ENCODE measurements at places on chromosomes 4 and X. TPM values are rescaled to one million over a fixed set of nuclear protein-coding genes. Genes with fewer than 3 reads are reported as not detected.

DNA sequence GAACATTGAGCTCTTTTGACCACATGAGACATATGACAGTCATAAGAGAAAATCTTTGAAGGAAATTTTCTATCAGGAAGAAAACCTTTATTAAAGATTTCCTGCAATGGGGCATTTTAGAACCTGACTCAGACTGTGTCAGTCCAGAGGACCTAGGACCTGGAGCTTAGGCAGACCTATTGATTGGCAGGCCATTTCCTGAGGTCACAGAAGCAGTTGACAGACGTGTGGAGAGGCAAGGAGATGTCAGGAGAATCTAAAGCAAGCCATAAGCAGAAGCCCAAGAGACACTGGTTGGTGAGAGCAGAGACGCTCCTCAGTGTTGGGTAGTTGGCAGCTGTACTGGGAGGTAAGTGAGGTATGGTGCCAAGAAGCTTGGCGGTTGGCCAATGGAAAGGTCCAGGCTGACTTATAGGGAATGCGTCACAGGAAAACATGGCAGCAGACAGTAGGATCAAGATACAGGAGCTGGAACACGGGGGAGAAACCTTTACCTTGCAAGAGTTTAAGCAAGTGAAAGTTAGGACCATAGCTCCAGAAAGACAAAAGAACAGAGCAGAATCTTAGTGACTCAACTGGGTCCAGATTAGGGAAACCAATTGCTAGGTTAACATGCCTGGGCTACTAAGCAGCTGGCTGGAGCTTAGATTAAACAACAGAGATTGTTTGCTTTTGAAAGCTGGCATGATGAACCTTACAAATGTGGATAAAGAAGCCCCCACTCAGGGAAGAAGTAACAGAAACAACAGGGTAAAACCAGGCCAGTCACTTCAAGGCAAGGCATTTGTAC lies 18.6 kb downstream of the PALLD start:
- no peak overlapping the region for H3K27ac ChIP-seq
- DNase-seq: no peak
- peaks cover 3% of the 10 kb centered on the region for H3K4me1 ChIP-seq
- no peak overlapping the region for H3K4me3 ChIP-seq
- H3K36me3 ChIP-seq: no peaks in the 10 kb centered on the region
- H3K27me3 ChIP-seq: no peaks in the 10 kb centered on the region

GRCh38 chr4:177356206-177356605 lies 46.5 kb downstream of the NEIL3 start:
- DNase-seq: no peak
- H3K4me1 ChIP-seq: peaks cover 4% of the 10 kb centered on the region

DNA sequence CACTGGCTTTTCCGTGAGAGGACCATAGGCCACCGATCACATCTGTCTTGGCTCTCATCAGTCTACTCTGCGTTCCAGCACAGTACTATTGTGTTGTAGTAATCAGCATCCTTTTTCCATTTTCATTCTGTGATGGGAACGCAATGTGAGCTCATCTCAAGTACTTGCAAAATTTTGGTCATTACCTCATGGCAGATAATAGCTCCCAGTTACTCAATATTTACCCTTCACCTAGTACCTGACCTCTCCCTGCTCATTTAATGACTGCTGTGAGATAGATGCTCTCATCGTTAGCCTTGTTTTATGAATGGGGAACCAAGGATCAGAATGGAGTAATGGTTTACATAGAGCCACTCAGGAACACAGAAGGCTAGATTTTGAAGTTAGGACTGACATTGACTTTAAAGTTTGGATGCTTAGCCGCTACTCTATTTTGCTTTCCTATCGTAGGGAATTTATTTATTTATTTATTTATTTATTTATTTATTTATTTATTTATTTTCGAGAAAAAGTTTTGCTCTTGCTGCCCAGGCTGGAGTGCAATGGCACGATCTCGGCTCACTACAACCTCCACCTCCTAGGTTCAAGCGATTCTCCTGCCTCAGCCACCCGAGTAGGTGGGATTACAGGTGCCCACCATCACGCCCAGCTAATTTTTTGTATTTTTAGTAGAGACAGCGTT lies 6.5 kb upstream of the GPR101 start:
- no peaks in the 10 kb centered on the region for H3K27me3 ChIP-seq
- no peaks in the 10 kb centered on the region for H3K4me1 ChIP-seq
- no peak overlapping the region for H3K4me3 ChIP-seq
- H3K27ac ChIP-seq: no peak overlapping the region
- no peak for DNase-seq
- no peaks in the 10 kb centered on the region for H3K36me3 ChIP-seq

DNA sequence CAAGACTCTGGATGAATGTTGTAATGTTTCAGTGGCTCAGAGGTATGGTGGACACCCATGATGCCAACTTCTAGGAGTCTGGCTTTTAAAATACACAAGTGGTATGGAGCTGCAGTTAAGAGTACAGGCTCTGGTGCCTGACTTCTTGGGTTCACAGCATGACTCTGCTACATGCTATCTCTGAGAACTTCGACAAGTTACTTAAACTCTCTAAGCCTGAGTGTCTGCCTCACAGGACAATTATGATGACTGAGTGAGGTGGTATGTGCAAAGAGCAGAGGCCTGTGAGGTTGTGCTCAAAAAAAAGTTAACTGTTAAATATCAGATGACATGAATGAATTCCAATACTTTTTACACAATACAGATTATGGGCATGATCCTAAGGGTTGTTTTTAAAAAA lies 90.9 kb upstream of the SRD5A3 start:
- H3K27ac ChIP-seq: no peak overlapping the region
- no peak for DNase-seq
- H3K4me3 ChIP-seq: no peak overlapping the region
- H3K36me3 ChIP-seq: no peaks in the 10 kb centered on the region

- H3K4me1 ChIP-seq: peaks cover 5% of the 10 kb centered on the region
- DNase-seq: no peak
- H3K4me3 ChIP-seq: no peak overlapping the region
- no peaks in the 10 kb centered on the region for H3K36me3 ChIP-seq
- H3K27ac ChIP-seq: no peak overlapping the region
These were observed 9.5 kb downstream of the LGI2 start for GRCh38 chr4:25021216-25021615.

DNA sequence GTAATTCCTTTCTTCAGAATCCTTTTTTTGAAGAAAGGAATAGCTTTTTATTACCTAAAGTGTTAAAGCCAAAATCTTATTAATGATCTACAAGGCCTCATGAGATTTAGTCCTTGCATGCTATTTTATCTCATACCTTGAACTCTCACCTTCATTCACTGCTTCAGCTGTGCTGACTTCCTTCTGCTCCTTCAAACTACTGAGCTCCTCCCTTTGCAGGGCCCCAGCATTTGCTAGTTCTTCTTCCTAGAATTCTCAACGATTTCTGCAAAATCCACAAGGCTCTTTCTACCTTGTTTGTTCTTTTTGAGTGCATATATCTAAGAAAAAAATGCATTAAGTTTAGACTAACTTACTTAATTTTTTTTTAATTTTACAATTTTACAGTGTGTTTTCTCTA lies 619.5 kb downstream of the EPHA5 start:
- H3K36me3 ChIP-seq: no peaks in the 10 kb centered on the region
- H3K4me3 ChIP-seq: no peak overlapping the region
- no peaks in the 10 kb centered on the region for H3K27me3 ChIP-seq
- H3K4me1 ChIP-seq: no peaks in the 10 kb centered on the region
- H3K27ac ChIP-seq: no peak overlapping the region

- no peaks in the 10 kb centered on the region for H3K27me3 ChIP-seq
- H3K27ac ChIP-seq: peak overlapping the region; percentile 45
- peaks cover 64% of the 10 kb centered on the region for H3K4me1 ChIP-seq
- H3K36me3 ChIP-seq: no peaks in the 10 kb centered on the region
These were observed 14.2 kb downstream of the VEGFC start for GRCh38 chr4:176778491-176778890.

- H3K4me3 ChIP-seq: no peak overlapping the region
- no peak overlapping the region for H3K27ac ChIP-seq
- H3K4me1 ChIP-seq: no peaks in the 10 kb centered on the region
- H3K27me3 ChIP-seq: no peaks in the 10 kb centered on the region
- no peak for DNase-seq
These were observed 253.9 kb downstream of the ANK2 start for GRCh38 chr4:113303315-113303714.

DNA sequence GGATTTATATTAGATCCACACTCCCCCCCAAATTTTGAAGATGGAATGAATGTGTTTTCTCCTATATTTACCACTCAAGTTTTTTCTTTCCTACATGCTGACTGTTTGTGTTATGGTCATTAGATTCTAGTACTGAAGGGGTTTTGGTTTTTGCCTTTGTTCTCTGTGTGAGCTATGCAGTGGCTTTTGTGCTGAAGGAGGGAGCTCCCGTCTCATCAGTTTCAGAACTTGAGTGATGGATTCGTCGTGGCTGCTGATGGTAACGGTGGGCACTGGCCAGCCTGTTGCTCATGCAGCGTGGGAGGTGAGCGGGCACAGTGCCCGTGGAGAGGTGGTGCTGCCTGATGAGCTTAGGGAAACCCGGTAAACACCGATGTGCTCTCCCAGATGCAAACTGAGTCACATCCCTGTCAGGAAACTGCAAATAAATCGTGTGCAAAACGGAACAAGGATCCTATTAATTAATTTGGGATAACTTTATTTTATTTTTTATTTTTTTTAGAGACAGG lies 101.5 kb downstream of the SORBS2 start:
- no peaks in the 10 kb centered on the region for H3K36me3 ChIP-seq
- peaks cover 9% of the 10 kb centered on the region for H3K4me1 ChIP-seq
- no peaks in the 10 kb centered on the region for H3K27me3 ChIP-seq
- H3K27ac ChIP-seq: no peak overlapping the region
- DNase-seq: no peak

DNA sequence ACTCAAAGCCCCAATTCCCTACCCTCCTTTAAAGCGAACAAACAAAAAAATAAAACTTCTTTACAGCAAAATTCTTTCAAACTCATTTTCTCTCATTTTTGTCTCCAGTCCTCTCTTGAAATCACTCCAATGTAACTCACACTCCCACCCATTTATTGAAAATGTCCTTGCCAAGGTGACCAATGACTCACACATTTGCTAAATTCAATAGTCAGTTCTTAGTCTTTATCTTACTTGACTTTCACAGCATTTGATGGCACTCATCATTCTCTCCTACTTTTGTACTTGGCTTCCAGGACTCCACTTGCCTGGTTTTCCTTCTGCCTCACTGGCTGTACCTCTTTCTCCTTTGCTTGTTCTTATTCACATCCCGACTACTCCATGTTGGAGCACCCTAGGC lies 19.9 kb downstream of the CC2D2A start:
- H3K4me1 ChIP-seq: no peaks in the 10 kb centered on the region
- no peak overlapping the region for H3K27ac ChIP-seq
- no peak for DNase-seq

DNA sequence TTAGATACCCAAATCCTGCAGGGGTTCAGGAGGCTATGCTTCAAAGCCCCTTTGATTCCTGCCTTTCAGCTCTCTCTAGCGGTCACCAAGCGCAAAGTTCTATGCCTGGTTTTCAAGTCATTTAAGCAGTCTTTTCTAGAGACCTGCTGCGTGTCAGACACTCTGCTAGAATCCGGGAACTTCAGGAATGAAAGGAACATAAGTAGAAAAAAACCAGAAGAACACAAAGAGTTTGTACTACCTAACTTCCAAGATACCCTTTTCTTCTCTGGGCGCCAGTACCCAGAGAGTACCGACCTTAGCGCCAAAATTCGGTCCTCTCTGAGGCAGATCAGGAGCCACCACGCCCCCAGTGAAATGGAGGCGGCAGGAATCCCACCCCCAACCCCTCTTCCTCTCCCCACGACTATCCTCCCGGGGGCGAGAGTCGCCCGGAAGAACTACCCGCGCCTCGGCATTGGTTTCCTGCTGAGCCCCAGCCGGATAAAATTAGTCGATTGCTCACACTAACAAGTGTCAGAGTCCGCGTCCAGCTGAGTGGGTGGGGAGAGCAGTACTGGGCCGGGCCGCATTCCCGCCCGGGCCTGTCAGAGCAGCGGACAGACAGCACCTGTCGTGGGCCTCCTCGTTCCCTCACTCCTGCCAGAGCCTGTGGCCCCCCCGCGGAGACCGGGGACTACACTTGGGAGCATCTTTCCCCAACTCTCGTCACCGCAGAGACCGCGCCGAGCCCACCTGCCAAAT lies 78.8 kb downstream of the RLIM start:
- no peaks in the 10 kb centered on the region for H3K36me3 ChIP-seq
- H3K4me3 ChIP-seq: no peak overlapping the region
- peaks cover 9% of the 10 kb centered on the region for H3K4me1 ChIP-seq
- H3K27ac ChIP-seq: no peak overlapping the region

DNA sequence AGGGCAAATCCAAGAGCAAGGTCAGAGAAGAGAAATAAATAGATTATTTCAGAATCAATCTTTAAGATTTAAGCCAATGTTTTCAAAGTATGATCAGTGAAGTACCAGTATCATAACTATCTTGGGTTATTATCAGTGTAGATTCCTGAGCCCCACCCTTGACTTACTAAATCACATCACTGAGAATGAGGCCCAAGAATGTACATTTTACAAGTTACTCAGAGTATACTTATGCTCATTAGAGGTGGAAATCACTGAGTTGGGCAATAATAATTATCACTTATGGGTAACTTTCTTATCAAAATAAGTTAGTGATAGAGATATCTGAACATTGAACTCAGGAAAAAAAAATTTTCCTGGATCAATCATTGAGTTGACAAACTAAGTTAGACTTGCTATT lies 121.6 kb upstream of the NOCT start:
- no peak overlapping the region for H3K4me3 ChIP-seq
- peaks cover 23% of the 10 kb centered on the region for H3K4me1 ChIP-seq
- H3K36me3 ChIP-seq: no peaks in the 10 kb centered on the region
- DNase-seq: no peak
- no peak overlapping the region for H3K27ac ChIP-seq

DNA sequence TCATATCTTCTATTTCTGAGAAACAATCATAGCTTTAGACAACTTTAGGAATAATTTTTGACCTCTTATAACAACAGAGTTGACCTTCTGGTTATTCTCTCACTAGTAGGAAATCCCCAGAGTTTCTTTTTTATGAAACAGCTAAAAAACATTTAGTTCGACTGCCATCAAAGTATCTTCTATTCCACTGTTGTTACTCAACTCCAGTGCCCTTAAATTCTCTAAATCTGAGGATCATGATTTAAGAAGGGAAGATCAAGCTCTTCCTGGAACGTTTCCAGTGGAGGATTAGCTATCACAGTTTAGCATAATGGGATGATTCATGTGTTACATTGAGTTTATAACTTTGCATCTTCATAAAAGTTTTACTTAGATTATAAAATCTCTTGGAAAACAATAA lies 134.9 kb upstream of the VEGFC start:
- DNase-seq: no peak
- H3K4me1 ChIP-seq: peaks cover 12% of the 10 kb centered on the region
- H3K27me3 ChIP-seq: no peaks in the 10 kb centered on the region
- H3K36me3 ChIP-seq: no peaks in the 10 kb centered on the region
- no peak overlapping the region for H3K4me3 ChIP-seq
- no peak overlapping the region for H3K27ac ChIP-seq

HCFC1 gene
- polyA plus RNA-seq: 3.0 TPM

IGFBP7 gene
- 413 TPM for polyA plus RNA-seq

TLR1 gene
- polyA plus RNA-seq: 0.73 TPM

P2RY4 gene
- polyA plus RNA-seq: 0.06 TPM

SATL1 gene
- 0.18 TPM for polyA plus RNA-seq

FGG gene
- 0.17 TPM for polyA plus RNA-seq

CXCL13 gene
- polyA plus RNA-seq: not detected

TMPRSS11A gene
- polyA plus RNA-seq: 0.10 TPM
